ENCODE measurements at places on chromosomes 4 and X.

- DNase-seq = no peak
Observed at GRCh38 chr4:92101737-92102172, 202.0 kb upstream of the GRID2 start.

GRCh38 chrX:35101901-35102300 lies 159.3 kb downstream of the FAM47B start:
- no peak for DNase-seq

- no peak for DNase-seq
Observed at GRCh38 chrX:110414679-110415439, 56.2 kb downstream of the RTL9 start.

- no peak for DNase-seq
Observed at GRCh38 chr4:183499801-183500200, 5.1 kb upstream of the ING2 start.

- DNase-seq = no peak
Observed at GRCh38 chrX:46547857-46548256, 2.6 kb upstream of the ZNF674 start.

- DNase-seq = no peak
Observed at GRCh38 chr4:183766140-183766539, 107.0 kb downstream of the TRAPPC11 start.

- DNase-seq = no peak
Observed at GRCh38 chr4:82802911-82803310, 4.3 kb upstream of the SCD5 start.

GRCh38 chrX:93259029-93259428 lies 414.3 kb downstream of the NAP1L3 start:
- DNase-seq = no peak

All from esophagus squamous epithelium (tissue), 5 donors.